NCI-H1417 treated with DMSO at 0.1 percent for 48 hours (cell line): ENCODE measurements at places on chromosomes 11 and 22.

- DNase-seq: no peak
These were observed 66.6 kb downstream of the STIM1 start for GRCh38 chr11:3922056-3922455.

DNA sequence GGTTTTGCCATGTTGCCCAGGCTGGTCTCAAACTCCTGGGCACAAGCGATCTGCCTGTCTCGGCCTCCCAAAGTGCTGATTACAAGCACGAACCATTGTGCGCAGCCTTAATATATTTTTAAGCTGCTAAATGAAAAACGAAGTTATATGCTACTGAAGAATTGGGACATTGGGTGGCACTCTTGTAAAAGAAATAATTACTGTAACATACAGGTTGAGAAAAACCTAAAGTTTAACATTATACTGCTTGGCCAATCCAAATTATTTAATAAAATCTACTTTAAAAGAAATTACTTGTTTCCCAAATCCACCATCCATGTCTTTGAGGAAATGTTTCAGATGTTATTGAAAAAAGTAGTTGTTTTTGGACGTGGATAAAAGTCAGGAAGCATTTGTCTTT, 37.9 kb upstream of the ARHGAP32 start:
- no peak for DNase-seq

- DNase-seq: no peak
These were observed 16.9 kb upstream of the C22orf42 start for GRCh38 chr22:32175683-32176644.

DNA sequence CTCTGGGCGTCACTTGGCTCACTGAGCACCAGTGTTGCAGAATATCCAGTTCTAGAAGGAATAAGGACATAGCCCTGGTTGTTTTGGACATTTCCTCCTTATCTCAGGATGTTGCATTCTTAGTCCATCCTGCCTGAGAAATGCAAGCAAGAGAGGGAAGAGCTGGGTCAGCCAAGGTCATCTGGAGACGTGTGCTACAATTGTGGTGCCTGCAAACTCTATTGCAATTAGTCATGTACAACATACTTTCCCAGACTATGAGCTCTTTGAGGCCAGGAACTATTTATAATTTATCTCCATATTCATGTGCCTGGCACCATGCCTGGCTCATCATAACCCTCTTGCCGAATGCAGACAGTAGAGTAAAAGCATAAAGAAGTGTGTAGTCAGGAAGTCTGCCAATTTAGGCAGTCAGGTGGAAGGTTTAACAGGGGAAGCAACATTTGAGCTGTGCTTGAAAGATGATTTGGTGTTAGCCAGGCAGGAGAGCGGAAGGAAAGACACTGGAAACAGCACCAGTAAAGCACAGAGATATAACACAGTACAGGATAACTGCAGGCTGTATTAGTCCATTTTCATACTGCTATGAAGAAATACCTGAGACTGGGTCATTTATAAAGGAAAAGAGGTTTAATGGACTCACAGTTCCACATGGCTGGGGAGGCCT, 129.4 kb upstream of the PAX6 start:
- no peak for DNase-seq

GRCh38 chr22:23118647-23119493, 22.9 kb downstream of the RSPH14 start:
- no peak for DNase-seq

DNA sequence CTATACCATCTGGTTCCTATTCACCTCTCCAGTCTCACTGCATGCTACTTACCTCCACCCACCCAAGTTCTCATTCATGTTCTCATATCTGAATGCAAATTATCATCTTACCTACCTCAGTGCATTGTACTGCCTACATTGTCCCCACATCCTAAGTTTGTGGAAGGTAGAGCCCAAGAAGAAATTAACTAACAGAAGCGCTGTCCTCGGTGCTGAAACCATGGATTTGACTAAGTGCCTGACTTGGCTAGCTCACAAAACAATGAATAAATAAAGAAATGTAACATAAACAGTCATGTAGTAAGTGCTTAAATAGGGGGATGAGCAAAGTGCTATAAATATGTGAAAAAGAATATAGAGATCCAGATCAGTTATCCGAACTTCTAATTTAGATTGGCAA, 63.2 kb downstream of the GRIA4 start:
- DNase-seq: no peak

DNA sequence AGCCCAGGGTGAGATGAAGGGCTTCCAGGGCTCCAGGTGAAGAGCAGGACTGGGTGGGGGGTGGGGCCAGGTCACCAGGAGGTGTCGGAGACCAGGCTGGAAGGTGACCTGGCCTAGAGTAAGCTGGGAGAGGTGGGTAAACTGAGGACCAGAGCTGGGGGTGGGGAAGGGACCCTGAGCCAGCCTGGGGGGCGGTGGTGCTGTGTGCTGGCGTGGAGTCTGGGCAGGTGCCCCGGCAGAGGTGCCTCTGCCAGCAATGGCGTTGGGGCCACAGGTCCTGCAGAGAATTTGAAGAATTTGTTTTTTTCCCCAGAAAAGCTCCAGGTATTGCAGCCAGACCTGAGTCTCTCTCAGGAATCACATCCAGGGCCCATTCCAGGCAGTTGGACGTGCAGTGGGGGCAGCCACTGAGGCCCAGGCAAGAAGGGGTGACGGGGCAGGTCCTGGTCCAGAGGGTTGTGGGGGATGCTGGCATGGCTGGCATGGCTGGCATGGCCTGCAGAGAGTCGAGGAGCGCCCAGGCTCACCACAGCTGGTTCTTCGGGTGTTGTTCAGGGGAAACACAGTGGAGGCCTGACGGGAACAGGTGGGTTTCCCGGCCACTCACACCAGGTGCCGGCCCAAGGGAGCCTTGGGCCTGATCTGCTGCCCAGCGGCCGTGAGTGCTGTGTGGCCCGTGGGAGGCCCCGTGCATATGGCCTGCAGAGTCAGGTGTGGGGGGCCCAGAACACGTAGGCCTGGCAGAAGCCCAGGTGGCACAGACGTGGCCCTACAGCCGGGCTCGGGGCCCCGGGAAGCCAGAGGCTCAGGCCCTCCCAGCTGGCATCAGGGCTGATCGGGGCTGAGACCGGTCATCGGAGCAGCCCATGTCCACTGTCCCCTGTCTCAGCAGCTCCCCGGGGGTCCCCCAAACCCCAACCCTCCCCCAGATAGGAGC, 6.4 kb upstream of the MUC6 start:
- DNase-seq: no peak

DNA sequence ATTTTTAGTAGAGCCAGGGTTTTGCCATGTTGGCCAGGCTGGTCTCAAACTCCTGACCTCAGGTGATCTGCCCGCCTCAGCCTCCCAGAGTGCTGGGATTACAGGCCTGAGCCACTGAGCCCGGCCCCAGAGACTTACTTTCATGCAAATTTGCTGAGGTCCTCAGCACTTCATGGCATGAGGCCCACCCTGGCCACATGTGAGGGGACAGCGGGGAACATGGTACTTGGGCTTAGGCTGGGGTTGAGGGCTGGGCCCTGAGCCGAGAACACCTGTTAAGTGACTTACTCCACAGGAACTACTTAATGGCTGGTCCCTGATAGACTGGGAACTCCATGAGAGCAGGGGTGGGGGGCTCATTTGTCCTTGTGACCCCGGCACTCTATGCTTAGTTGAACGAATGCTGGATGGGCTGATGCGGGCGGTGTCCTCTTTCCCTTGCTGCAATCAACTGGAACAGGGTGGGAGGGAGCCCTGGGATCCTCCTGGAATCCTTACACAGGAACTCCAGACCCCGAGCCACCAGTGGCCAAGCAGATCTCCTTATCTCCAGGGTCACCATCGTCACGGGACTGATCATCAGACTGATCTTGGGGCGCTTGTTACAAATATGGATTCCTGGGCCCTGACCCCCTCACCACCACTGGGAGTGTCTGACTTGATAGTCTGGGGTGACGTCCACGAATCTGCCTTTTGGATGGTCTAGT, 1.0 kb downstream of the VSIG10L2 start:
- DNase-seq: no peak

DNA sequence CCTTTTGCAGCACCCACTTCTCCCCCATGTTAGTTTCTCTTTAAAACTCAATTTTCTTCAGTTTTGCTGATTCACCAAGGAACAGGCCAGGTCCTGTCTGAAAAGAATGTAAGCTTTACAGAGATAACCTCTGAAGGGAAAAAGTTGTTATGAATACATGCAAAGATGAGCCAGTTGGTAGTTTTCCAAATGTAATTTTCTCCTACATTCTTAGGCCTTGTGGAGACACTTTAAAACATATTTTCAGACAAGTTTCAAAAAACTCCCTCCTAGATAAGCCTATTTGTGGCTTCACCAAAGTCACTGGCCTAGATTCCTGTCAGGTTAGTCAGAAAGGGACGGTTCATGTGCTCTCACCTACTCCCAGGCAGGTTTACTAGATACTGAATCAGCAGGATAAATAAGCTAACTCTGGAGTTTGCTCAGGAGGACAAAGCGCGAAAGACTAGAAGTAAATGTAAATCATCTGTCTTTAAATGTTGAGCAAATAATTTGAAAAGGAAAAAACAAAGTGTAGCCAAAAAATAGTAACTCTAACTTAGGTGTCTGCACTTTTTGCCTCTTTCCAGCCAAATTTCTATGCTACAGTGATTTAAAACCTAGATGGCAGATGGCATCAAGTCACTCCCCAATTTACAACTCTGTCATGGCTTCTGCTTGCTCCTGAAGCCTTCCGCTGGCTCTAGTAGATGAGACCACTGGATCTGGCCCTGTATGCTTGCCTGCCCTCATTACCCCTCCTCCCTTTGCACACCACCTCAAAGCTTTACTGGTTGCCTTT, 4.9 kb upstream of the ATP6V1E1 start:
- no peak for DNase-seq

GRCh38 chr11:123594188-123594901, 60.1 kb downstream of the SCN3B start:
- DNase-seq: no peak

- DNase-seq: no peak
These were observed 156.4 kb upstream of the PITPNB start for GRCh38 chr22:28075358-28075981.

DNA sequence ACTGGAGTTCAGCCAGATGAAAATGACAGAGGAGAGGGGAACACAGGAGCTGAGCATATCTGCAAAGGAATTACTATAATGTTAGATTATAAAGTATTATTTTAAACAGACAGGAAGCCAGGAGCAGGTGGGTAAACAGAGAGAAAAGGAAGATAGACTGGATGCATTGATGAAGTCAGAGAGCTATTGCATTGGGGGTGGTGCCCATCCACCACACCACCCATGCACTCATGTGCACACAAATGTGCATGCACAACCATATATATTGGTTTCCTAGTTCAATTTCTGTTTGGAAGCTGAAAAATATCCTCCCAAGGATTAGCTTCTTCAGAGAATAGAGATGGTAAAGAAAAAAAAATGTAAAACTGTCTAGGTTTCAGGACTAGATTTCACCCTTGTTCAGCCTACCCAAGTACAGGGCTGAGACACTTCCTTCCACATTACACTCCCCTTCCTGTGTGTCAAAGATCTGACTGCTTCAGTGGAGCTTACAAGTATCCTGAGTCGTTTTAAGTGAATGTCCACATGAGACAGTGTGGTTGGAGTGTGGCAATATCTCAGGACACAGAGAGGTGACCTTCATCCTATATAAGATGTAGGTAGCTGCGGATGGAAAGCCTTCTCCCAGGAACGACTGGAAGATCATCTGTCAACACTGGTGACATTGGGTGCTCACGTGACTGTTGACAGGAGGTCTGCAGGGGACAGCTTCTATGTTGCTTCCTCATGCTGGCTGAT, 12.2 kb upstream of the SMPD1 start:
- DNase-seq: no peak

DNA sequence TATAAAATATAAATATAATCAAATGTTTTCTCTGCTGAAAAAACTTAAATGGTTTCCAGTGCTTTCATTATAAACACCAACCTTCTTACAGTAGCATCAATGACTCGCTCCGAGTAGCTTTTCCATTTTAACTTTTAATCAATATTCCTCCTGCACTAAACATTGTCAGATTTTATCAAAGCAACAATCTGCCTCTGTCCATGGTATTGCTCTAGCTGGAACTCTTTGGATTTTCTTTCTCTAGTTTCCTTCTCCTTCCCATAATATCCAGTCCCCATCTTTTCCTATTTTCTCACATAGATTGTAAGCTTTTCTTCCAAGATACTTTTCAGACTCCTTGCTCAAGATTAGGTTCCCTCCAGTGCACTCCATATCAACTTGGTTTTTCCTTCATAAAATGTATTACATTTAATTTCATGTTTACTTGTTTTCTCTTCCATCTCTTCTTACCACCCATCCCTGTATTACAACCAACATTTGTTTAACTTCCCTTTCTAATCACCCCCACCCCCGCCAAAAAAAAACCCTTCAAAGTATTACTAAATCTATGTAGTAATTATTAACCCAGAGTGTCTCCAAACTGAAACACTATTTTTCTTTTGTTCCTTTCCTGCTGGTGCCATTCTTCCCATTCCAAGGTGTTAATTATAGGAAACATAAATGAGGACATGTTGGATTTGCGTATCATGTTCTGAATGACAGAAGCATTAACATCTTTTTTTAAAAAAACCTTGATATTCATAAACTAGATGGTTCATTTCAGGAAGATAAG, 716.5 kb downstream of the NELL1 start:
- DNase-seq: no peak

GRCh38 chr11:95883381-95883780, 40.5 kb downstream of the MTMR2 start:
- DNase-seq: no peak

DNA sequence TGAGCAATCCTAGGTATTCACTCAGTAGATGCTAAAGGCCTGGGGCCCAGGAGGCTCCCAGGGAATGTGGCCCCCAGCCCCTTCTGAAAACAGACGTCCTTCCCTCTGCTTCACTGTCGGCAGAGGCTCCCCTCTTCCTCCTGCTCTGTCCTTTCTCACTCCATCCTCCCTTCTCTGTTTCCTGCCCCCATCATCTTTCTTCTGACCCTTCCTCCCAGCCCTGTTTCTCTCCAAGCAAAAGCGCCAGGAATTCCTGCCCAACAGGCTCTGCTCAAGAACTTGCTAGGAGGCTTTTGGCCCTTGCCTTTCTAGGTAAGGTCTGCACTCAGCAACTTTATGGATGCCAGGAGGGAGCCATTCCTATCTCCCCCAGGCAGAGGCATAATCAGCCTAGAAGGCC, 300.5 kb downstream of the NTM start:
- DNase-seq: no peak

- DNase-seq: no peak
These were observed 24.3 kb downstream of the ALKBH3 start for GRCh38 chr11:43904742-43905535.

DNA sequence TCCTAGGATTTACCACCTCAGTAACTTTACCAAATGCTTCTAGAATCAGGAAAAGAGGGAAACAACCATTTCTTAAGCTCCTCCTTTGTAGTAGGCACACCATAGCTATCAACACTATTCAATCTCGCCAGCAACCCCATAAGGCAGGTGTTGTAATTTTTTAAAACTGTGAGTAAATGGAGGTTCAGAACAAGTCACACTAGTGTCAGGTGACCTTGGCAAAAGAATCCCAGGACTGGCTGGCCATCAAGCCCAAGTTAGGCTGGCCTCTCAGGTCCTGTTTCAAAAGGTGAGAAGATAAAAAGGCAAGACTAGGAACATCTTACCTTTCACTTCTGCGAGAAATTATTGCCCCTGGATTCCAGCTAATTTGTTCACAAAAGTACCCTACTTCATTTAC, 713 bp downstream of the TOP3B start:
- DNase-seq: no peak
